A673 (cell line): ENCODE measurements at places on chromosomes 3 and 15. TPM values are rescaled to one million over a fixed set of nuclear protein-coding genes. Genes with fewer than 3 reads are reported as not detected.

Gene GP5
- total RNA-seq = 0.09 and 0.11 TPM in 2 replicates

Gene PLA2G4D
- total RNA-seq = not detected in 2 replicates

DNA sequence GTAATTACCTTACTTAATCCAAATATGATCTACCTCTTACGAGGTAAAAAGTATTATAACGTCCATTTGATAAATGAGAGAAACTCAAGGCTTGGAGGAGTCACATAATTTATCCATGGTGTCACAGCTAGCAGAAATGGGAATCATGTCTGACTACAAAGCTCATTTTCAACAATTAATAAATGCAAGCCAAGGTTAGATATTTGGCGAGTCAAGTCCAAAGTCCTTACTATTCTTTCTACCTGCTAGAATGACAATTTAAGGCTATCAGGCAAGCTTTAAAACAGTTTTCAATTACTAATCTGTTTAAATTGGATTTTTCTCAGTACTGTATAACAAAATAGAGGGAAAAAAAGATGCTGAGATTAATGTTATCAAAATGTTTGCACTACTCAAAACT is 68.6 kb downstream of the DLG1 start:
- H3K4me1 ChIP-seq = peaks cover 38% of the 10 kb centered on the region
- H3K4me3 ChIP-seq = no peak overlapping the region
- DNase-seq = no peak
- no peaks in the 10 kb centered on the region for H3K36me3 ChIP-seq
- no peak overlapping the region for H3K27ac ChIP-seq

Gene HESX1
- not detected in 2 replicates for total RNA-seq

DNA sequence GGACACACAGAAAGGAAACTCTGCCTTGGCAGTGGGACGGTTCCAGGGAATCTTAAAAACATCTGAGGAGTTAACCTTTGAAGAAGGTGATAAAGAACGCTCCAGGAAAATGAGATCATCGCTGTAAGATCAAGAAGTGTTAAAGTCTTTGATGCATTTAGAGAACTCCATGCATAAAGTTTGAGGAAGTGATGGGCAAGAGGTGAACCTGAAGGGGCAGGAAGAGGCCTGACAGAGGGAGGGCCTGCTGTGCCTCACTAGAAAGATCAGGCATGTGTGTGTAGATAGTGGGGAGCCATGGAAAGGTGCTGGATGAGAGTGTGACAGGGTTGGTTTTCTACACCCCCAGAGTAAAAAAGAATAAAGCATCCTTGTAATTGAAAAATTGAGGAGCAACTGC is 889.2 kb downstream of the MCTP2 start:
- no peaks in the 10 kb centered on the region for H3K36me3 ChIP-seq
- no peak overlapping the region for H3K4me3 ChIP-seq
- H3K27me3 ChIP-seq = no peaks in the 10 kb centered on the region
- H3K4me1 ChIP-seq = no peaks in the 10 kb centered on the region
- no peak overlapping the region for H3K27ac ChIP-seq

Gene PAK6
- total RNA-seq = 0.84 and 1.5 TPM in 2 replicates

DNA sequence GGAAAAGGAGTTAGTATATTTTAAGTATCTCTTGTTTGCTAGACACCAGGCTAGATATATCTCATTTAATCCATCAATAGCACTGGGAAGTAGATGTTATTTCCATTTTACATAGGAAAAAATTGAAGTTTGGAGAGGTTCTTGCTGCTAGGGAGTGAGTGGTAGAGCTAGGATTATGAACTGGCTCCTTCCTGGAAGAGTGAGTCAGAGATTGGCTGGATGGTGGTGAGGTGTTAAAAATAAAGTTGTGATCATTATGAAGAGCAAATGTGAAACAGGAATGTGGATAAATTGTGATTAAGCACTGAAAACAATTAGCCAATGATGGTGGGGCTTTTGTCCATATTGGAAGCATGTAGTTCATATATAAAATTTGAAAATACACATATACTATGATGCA is 234.2 kb downstream of the WNT5A start:
- H3K27me3 ChIP-seq = no peaks in the 10 kb centered on the region
- no peaks in the 10 kb centered on the region for H3K36me3 ChIP-seq
- no peaks in the 10 kb centered on the region for H3K4me1 ChIP-seq
- H3K4me3 ChIP-seq = no peak overlapping the region

- no peaks in the 10 kb centered on the region for H3K27me3 ChIP-seq
- H3K4me3 ChIP-seq = no peak overlapping the region
- no peaks in the 10 kb centered on the region for H3K4me1 ChIP-seq
- no peak for DNase-seq
- no peaks in the 10 kb centered on the region for H3K36me3 ChIP-seq
- no peak overlapping the region for H3K27ac ChIP-seq
Measured at GRCh38 chr3:178844916-178845315, 226.7 kb downstream of the ZMAT3 start.

Gene RAB6B
- total RNA-seq = 0.86 and 0.87 TPM in 2 replicates

DNA sequence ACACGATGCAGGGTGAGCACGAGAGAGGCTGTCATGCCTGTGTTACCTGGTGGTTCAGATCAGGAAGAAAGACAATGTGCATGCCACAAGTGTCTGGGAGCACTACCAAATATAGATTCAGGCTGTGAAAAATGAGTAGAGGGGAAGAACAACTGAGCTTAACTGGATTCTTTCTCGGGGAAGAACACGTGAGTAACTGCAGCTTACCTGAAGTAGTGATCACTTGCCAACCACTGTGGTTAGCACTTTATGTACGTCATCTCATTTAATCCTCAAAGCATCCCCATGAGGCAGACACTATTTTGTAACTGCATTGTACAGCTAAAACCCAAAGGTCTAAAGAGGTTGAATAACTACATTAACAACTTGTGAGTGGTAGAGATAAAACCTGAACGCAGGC is 746.2 kb downstream of the TUSC7 start:
- H3K27me3 ChIP-seq = no peaks in the 10 kb centered on the region
- DNase-seq = no peak
- no peak overlapping the region for H3K27ac ChIP-seq

Gene ALDH1L1
- 16.9 and 17.1 TPM in 2 replicates for total RNA-seq

- H3K36me3 ChIP-seq = no peaks in the 10 kb centered on the region
- H3K27me3 ChIP-seq = no peaks in the 10 kb centered on the region
- no peak for DNase-seq
- peaks cover 16% of the 10 kb centered on the region for H3K4me1 ChIP-seq
- no peak overlapping the region for H3K4me3 ChIP-seq
Measured at GRCh38 chr3:107142171-107142570, 235.1 kb upstream of the CCDC54 start.

Gene EPHB3
- total RNA-seq = 15.6 and 19.4 TPM in 2 replicates

DNA sequence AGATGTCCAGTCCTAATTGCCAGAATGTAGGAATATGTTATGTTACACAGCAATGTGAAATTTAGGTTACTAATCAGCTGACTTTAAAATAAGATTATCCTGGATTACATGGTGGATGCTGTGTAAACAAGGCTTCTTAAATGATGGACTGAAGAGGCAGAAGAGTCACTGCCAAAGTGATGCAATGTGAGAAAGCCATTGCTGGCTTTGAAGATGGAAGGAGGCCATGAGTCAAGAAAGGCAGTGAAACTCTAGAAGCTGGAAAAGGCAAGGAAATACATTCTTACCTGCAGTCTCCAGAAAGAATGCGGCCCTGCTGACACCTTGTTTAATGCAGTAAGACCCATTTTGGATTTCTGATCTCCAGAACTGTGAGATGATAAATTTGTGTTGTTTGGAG is 179.1 kb upstream of the ZPLD1 start:
- H3K27ac ChIP-seq = no peak overlapping the region
- H3K36me3 ChIP-seq = no peaks in the 10 kb centered on the region
- H3K27me3 ChIP-seq = no peaks in the 10 kb centered on the region
- no peak for DNase-seq
- peaks cover 18% of the 10 kb centered on the region for H3K4me1 ChIP-seq

Gene CYP1A2
- total RNA-seq = not detected in 2 replicates

GRCh38 chr3:10771486-10772270 is 44.4 kb upstream of the SLC6A11 start:
- no peaks in the 10 kb centered on the region for H3K36me3 ChIP-seq
- H3K27me3 ChIP-seq = no peaks in the 10 kb centered on the region

- DNase-seq = no peak
- H3K4me1 ChIP-seq = no peaks in the 10 kb centered on the region
- H3K4me3 ChIP-seq = no peak overlapping the region
- no peaks in the 10 kb centered on the region for H3K36me3 ChIP-seq
- peaks cover 50% of the 10 kb centered on the region for H3K27me3 ChIP-seq
Measured at GRCh38 chr3:127911421-127911931, 3.6 kb upstream of the KBTBD12 start.

- no peak overlapping the region for H3K4me3 ChIP-seq
- no peaks in the 10 kb centered on the region for H3K4me1 ChIP-seq
- no peak overlapping the region for H3K27ac ChIP-seq
- H3K36me3 ChIP-seq = no peaks in the 10 kb centered on the region
Measured at GRCh38 chr15:34737477-34737876, 17.3 kb downstream of the GJD2 start.

GRCh38 chr3:42079701-42080452 is 11.3 kb upstream of the TRAK1 start:
- H3K27me3 ChIP-seq = no peaks in the 10 kb centered on the region
- no peak overlapping the region for H3K4me3 ChIP-seq
- H3K4me1 ChIP-seq = peaks cover 19% of the 10 kb centered on the region
- H3K36me3 ChIP-seq = no peaks in the 10 kb centered on the region
- H3K27ac ChIP-seq = peak overlapping the region; percentile 42
- DNase-seq = no peak

DNA sequence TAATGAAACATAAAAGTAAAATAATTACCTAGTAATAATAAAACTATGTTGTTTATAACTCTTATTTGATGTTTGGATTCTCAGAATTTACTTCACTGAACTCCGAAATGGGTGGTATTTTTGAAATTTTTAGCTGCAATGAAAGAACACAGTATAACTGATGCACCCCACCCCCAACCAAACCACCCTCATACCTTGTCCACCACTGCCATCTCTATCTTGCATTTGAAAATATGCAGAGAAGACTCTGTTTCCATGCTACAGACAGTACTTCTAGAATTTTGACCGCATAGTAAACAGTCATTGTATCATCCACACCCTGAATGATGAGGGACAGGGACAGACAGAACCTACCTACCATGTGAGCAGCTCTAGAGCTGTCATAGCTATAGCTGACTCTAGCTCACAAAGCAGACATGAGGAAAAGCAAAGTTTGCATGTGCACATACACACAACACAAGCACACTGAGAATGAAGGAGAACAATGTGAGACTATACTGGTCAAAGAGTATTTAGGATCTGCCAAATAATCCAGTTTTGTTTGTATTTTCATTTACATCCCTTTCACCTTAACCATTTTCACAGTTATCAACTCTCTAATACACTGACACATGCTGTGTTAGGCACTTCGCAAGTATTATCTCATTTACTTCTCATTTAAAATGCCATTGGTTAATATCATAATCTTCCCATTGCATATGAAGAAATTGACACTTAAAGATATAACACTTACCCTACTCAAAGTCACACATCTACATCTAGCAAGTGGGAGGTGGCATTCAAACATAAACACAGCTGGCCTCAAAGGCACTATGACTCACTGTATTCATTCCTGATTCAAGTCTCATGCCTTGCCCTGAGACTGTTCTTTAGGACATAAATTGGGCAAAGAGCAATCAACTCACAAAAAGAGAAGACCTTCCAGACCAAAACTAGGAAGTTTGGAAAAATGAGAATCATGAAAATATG is 1014.7 kb upstream of the CFAP20DC start:
- no peak overlapping the region for H3K4me3 ChIP-seq
- no peak overlapping the region for H3K27ac ChIP-seq
- H3K36me3 ChIP-seq = no peaks in the 10 kb centered on the region
- H3K4me1 ChIP-seq = no peaks in the 10 kb centered on the region

DNA sequence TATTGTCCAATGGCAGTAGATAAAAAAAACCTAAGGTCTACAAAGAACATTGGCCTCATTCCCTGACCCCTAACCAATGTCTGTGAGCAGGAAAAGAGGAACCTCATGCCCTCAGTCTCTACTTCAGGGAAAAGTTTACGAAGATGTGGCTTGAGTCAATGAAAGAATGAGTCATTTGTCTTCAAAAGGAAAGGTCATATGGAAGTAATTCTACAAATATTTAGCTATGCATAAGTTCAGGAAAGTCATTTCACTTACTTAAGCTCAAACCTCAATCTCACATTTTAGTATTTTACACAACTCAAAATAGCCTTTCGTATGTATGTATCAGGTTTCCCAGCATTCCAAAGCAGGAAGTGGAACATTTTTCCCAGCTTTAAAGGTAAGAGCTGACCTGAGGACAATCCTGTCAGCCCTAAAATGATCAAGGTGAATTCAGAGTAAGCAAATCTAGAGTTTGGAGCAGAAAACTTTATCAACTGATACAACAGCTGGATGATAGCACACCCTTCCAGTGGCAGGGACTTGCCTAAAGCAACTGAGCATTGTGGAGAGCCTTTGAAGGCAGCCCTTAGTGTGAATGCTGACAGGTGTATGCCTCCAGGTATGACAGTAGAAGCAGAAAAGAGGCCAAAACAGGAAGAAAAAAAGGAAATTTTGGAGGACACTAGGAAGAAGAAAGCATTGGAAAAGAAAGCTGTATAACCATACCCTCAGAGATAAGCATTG is 53.9 kb upstream of the ACKR4 start:
- H3K4me1 ChIP-seq = no peaks in the 10 kb centered on the region
- no peak overlapping the region for H3K27ac ChIP-seq
- H3K36me3 ChIP-seq = peaks cover 5% of the 10 kb centered on the region
- no peaks in the 10 kb centered on the region for H3K27me3 ChIP-seq
- no peak overlapping the region for H3K4me3 ChIP-seq

DNA sequence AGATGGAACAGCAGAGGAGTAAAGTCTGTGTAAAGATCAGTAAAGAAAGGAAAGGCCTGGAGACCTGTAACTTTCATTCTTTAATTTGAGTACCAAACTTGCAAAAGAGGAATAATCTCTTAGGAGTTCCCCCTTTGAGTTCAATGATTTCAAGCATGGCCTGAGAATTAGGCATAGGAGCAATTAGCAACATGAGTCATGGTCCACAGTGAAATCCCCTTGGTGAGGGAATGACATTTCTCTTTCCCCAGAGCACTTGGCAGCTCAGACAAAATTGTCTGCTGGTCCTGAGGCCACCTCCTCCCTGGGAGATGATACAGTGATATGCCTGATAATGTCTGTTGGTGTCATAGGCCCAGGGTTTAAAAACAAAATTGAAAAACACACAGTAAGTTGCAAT is 81.4 kb upstream of the CRBN start:
- H3K27ac ChIP-seq = no peak overlapping the region
- no peak for DNase-seq
- no peaks in the 10 kb centered on the region for H3K27me3 ChIP-seq
- no peaks in the 10 kb centered on the region for H3K4me1 ChIP-seq
- no peak overlapping the region for H3K4me3 ChIP-seq

Gene A4GNT
- not detected in 2 replicates for total RNA-seq
